Suppressor macrophage treated with lipopolysaccharide for 4 hours (primary cell): ENCODE measurements at places on chromosomes 1 and 21.

- DNase-seq = no peak
Measured at GRCh38 chr1:8698012-8698630, 119.3 kb downstream of the RERE start.

GRCh38 chr21:20424943-20425342 lies 573.3 kb upstream of the NCAM2 start:
- no peak for DNase-seq

DNA sequence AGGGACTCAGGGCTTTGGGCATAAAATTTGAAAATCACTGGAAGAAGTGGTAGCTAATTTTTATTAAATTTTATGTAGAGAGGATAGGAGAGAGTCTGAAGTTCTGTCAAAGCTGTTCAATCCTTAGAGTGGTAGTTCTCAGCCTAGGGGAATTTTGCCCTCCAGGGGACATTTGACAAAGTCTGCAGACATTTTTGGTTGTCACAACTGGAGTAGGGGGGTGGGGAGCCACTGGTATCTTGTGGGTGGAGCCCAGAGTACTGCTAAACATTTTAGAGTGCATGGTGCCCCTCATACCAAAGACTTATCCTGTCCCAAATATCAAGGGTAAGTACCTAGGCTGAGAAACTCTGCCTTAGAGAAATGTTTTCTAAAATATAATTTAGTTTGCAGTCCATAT lies 30.2 kb downstream of the RASAL2 start:
- DNase-seq = no peak

DNA sequence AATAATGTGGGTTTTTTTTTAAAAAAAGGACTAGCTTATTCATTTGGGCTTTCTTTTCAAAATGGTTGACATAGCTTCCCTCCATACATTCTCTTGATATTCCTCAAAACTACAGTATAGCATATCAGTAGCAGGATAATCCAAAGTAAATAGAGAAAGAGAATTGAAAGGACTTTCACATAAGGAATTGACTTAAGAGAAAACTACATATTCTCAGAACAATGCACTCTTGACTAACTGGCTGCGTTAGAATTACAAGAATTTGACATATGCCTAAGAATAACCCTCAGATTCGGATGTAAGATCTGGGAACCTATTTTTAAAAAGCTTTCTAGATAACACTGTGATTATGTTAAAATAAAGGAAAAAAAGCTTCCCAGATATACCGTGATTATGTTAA lies 3.1 kb downstream of the PRKAB2 start:
- DNase-seq = no peak

DNA sequence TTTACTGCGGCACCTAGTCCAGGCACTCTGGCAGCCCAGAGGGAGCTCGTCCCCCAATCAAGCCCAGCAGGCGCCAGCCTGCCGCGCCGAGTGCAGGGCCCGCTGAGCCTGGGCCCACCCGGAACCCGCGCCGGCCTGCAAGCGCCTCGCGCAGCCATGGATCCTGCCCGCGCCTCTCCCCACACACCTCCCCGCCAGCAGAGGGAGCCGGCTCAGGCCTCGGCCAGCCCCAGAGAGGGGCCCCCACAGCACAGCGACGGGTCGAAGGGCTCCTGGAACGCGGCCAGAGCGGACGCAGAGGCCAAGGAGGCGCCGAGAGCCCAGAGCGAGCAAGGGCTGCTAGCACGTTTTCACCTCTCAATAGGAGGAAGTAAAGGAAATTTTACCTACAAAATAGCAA lies 767.0 kb downstream of the MRPL39 start:
- no peak for DNase-seq

DNA sequence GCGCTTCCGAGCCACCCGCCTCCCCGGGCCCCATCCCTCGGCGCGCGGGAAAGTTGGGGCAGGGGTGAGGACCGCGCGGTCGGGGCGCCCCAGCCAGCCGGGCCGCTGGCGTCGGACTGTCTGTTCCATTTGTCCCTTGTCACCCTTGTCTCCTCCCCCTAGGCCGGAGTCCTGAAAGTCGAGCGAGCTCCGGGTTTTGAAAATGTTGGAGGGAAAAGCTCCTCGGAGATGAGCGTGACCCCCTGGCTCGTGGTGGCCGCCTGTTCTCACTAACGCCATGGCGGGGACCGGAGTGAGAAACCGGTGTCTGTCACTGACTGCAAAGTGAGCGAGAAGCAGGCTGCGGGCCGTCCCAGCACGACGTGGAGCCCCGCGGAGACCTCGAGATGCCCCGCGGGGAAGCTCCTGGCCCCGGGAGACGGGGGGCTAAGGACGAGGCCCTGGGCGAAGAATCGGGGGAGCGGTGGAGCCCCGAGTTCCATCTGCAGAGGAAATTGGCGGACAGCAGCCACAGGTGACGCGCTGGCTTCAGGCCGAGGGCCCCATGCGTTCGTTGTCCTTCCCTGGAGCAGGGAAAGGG lies 491 bp downstream of the PER3 start:
- no peak for DNase-seq

GRCh38 chr1:29113413-29114117 lies 10.1 kb downstream of the TMEM200B start:
- DNase-seq = no peak

- DNase-seq = no peak
Measured at GRCh38 chr21:19731251-19731650, 1267.0 kb upstream of the NCAM2 start.

- DNase-seq = no peak
Measured at GRCh38 chr1:202710070-202711045, at the start of gene SYT2. Gene SYT2, minus strand, starts transcription at chr1:202710454. Its CDS starts 104,682 bp downstream, at chr1:202605772.

DNA sequence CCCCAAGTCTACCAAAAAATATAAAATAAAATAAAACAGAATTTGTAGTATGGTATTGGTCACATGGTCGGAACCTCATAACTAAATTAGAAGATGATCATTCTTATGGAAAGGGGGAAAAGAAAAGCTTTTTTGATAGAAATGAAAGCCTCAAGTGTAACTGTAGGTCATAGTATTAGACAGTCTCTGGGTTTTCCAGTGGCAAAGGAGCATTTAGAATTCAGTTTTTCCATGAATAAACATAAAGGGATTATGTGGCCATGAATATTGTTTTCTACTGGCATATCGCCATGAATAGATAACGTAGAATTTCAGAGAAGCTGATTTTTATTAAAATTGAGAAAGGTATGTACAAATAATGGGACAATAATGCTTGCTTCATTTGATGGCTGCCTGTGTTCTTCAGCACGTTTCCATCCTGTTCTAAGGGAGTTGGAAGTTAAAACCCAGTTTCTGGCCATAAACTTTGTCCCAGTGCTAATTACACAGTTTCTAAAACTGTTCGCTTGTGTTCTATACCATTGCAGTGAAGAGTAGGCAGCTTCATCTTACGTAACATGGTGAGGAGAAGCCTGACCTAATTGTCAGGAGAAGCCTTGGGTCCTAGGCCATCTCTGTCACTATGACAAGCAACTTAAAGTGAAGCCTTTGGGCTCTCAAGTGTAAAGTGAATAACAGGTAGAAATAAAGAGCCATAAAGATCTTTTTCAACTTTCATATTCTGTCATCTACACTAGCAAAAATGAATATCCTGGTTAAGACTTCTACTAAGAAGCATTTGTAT lies 70.5 kb upstream of the PGD start:
- peak; percentile 39 for DNase-seq

DNA sequence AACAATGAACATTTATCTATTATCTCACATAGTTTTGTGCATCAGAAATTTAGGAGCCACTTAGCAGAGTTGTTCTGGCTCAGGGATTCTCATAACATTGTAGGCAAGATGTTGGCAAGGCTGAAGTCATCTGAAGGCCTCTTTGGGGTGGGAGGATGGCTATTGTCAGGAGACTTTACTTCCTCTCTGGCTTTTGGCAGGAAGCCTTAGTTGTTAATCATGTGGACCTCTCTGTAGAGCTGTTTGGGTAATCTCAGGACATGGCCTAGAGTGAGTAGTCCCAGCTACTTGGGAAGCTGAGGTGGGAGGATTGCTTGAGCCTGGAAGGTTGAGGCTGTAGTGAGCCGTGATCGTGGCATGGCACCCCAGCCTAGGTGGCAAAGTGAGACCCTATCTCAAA lies 40.2 kb downstream of the RASAL2 start:
- peak; percentile 93 for DNase-seq

- DNase-seq = no peak
Measured at GRCh38 chr1:34739613-34740012, 15.2 kb upstream of the GJB5 start.

DNA sequence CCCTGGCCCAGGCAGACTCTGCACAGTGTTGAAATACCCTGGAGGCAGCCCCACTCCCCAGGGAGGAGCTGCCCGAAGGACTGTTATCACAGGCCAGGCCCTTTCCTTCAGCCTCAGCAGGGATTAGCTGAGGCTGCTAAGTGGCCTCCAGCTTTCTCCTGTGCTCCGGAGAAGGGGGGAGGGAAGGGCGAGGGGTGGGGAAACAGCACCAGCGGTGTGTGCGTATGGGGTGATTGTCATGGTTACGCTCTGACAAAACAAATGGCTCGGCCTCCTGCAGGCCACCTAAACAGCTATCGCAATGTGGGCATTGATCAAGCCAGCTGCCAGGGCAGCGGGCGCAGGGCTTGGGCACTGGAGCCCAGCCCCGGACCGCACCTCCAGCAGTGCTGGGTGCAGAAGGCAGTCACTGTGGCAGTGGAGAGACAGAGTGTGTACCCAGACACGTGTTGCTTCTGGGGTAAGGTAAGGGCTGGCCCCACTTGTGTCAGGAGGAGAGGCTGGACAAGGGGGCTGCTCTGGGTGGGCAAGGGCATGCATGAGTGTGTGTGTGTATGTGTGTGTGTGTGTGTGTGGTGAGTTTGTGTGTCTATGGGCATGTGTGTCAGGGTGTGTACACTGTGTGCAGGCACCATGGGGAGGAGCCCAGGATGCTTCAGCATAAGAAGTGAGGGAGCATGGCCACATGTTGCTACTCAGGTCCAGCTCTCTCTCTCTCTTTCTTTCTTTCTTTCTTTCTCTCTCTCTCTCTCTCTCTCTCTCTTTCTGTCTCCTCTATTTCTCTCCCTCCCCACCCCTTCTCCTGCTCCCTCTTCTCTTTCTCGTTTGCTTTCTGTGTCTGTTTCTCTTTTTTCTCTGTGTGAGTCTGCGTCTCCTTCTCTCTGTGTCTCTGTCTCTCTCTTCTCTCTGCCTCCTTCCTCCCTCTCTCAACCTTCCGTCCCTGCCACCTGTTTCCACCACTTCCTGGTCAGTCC lies at the start of gene VWA5B1:
TSS of gene VWA5B1 (plus strand) at position 252 of the 974 bp plus-strand sequence. CDS start 19,727 bp downstream, outside the sequence.
- no peak for DNase-seq

DNA sequence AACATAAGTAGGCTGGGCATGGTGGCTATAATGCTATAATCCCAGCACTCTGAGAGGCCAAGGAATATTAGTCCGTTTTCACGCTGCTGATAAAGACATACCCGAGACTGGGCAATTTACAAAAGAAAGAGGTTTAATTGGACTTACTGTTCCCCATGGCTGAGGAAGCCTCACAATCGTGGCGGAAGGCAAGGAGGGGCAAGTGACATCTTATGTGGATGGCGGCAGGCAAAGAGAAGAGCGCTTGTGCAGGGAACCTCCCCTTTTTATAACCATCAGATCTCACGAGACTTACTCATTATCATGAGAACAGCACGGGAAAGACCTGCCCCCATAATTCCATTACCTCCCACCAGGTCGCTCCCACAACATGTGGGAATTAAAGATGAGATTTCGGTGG lies 28.5 kb downstream of the PTGFRN start:
- DNase-seq = no peak

GRCh38 chr1:3491291-3492246 lies 37.1 kb downstream of the ARHGEF16 start:
- DNase-seq = peak; percentile 80

GRCh38 chr1:97780884-97781283 lies 139.9 kb downstream of the DPYD start:
- no peak for DNase-seq
